ENCODE measurements at places on chromosomes 6 and 20.
A peak's percentile ranks its signal among the peaks of the same experiment; 100 is the strongest.

DNA sequence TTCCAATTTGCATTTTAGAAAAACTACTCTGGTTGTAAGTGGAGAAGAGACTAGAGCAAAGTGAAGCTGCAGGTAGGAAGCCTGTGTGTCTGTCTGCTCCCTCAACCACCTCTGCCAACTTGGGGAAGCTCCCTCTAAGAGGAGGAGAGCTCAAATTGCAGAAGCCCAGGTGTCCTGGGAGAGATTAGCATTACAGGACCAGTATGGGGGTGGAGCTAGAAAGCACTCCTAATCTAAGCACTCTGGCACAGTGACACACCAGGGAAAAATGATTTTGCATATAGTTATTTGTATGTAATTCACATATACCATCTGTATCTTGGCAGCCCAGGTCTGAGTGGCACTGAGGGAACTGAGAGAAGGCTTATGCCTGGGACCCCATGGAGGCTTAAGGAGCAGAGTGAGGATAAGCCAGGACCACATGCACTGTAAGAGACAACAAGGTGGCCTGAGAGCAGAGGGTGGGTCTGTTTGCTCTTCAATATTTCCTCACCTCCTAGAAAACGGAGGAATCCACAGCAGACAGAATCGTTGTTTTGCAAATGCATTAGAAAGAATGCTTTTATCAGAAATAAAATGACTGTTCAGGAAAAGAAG, 13.6 kb downstream of the GSTA2 start:
- DNase-seq: no peak
- H3K4me1 ChIP-seq: no peaks in the 10 kb centered on the region
- H3K27ac ChIP-seq: no peak overlapping the region
- no peaks in the 10 kb centered on the region for H3K36me3 ChIP-seq

GRCh38 chr20:23536328-23536974, 31.8 kb downstream of the CST9L start:
- no peak overlapping the region for H3K27ac ChIP-seq
- no peaks in the 10 kb centered on the region for H3K36me3 ChIP-seq
- no peaks in the 10 kb centered on the region for H3K4me1 ChIP-seq
- H3K4me3 ChIP-seq: no peak overlapping the region
- DNase-seq: no peak
- H3K27me3 ChIP-seq: no peaks in the 10 kb centered on the region

DNA sequence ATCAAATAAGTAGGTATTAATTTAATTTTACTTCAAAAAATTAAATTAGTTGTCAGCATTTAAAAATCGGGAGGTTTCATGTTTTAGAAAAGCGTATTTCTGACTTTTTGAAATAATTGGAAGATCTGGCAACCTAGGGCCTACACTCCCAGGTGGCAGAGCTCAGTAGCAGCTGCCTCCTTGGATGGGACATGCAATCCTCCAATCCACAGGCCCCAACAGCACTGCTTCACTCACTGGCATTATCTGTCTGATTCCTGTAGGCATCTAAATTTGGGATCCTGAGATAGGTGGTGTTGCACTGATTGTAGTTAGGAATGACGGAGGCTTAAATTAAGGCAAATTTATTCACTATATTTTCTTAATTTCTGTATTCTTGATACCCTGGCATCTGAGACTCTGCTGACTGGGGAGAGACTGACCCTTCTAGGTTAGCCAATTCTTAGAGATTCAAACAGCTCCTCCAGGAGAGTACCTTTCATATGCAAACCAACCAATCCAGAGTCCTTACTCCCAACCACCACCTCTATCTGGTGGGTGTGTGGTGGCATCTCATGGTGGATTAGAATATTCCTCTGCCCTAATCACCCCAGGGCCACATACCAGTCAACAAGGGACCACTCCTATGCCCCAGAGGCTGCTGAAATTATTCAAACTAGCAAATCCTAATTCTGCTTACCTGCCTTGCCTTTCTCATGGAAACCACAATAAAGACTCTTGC, 146.6 kb upstream of the GLP1R start:
- no peak overlapping the region for H3K4me3 ChIP-seq
- H3K27ac ChIP-seq: no peak overlapping the region
- no peaks in the 10 kb centered on the region for H3K36me3 ChIP-seq
- DNase-seq: no peak
- no peaks in the 10 kb centered on the region for H3K4me1 ChIP-seq

DNA sequence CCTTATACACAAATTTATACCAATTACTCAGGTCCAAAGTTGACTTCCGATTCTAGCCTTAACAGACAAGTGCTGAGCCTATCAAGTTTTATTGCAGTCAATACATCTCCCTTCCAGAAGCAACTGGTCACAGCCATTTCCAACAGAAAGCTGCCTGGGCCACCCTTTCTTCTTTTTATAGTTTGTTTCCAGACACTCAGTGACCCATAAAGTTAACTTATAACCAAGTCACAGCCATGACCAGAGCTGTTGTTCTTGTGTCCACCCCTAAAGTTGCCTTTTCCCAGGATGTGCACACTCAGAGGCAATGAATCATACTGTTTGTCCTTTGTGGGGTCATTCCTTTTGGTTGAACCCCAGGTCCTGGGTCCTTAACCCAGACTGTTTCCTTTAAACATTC, 89.9 kb downstream of the CD83 start:
- no peak overlapping the region for H3K27ac ChIP-seq
- no peaks in the 10 kb centered on the region for H3K36me3 ChIP-seq
- H3K4me3 ChIP-seq: no peak overlapping the region

DNA sequence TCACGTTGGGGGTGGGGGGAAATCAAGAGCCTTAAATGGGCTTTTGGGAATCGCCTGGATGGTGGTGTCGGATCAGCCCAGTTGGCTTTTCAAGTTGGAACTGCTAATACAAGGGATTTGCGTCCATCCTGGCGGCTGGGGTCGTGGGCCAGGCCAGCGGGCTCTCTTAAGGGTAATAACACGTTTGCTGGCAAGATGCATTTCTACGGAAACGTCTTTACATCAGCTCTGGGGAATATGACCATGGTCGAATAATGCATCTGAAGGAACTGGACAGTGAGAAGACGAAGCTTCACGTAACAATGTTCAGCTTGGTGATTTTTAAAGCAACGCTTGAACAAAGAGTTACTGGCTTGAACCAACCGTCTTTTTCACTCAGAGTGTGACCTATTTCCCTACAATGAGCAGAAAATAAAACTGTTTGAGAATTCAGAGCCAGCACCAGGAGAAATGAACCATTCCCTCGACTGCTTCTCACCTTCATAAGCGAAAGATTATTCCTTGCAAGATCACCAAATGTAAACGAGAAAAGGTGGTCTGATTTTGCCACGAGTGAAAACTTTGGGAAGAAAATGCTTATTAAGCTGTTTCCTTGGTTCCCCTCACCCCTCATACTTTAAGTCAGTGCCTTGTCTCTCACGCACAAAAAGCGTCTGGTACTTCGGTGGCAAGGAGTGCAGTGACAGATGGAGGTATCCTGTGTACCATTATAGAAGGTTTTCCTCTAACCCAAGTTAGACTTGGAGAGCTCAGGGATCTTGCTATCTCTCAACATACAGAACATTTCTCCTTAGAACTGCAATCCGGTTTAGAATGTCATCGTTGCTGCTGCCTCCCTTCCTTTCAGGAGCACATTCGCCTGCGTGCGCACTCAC, 1.4 kb upstream of the MARCKS start:
- peak overlapping the region; percentile 86 for H3K4me3 ChIP-seq
- DNase-seq: peak; percentile 67
- H3K36me3 ChIP-seq: no peaks in the 10 kb centered on the region
- no peaks in the 10 kb centered on the region for H3K27me3 ChIP-seq

DNA sequence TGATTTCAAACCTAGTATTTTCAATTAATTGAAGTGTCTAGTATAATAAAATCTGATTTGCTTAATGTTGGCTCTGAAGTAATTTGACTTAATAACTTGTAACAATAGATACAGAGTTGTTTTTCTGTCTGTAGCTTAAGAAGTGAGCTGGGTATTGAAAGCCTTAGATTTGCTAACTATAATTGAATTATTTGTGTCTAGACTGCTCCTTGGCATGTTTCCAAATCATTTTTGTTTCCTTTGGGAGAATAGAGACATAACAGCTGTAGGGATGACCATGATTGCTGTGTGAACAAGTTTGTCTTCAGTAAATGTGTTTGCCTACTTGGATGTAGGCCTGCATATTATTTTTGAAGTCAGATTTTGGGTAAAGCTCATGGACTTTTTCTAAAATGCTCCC, 115.4 kb downstream of the SCAF8 start:
- H3K27ac ChIP-seq: no peak overlapping the region
- H3K27me3 ChIP-seq: no peaks in the 10 kb centered on the region
- peak; percentile 80 for DNase-seq
- peaks cover 26% of the 10 kb centered on the region for H3K4me1 ChIP-seq
- H3K4me3 ChIP-seq: no peak overlapping the region

GRCh38 chr6:119312875-119313338, 36.7 kb downstream of the MAN1A1 start:
- no peak for DNase-seq
- no peaks in the 10 kb centered on the region for H3K36me3 ChIP-seq
- no peaks in the 10 kb centered on the region for H3K27me3 ChIP-seq

GRCh38 chr6:39130691-39131090, 15.7 kb upstream of the SAYSD1 start:
- no peak overlapping the region for H3K27ac ChIP-seq
- DNase-seq: no peak

GRCh38 chr6:8085053-8085511, 17.3 kb downstream of the EEF1E1 start:
- peaks cover 43% of the 10 kb centered on the region for H3K36me3 ChIP-seq
- H3K4me3 ChIP-seq: no peak overlapping the region
- no peaks in the 10 kb centered on the region for H3K27me3 ChIP-seq
- H3K4me1 ChIP-seq: peaks cover 50% of the 10 kb centered on the region
- H3K27ac ChIP-seq: peak overlapping the region; percentile 0
